ENCODE measurements at places on chromosomes 1 and 21.
A peak's percentile ranks its signal among the peaks of the same experiment; 100 is the strongest.

- DNase-seq: no peak
Observed at GRCh38 chr21:19850157-19850556, 1148.1 kb upstream of the NCAM2 start.

- no peak for DNase-seq
Observed at GRCh38 chr1:89610457-89611011, 22.4 kb upstream of the LRRC8C start.

DNA sequence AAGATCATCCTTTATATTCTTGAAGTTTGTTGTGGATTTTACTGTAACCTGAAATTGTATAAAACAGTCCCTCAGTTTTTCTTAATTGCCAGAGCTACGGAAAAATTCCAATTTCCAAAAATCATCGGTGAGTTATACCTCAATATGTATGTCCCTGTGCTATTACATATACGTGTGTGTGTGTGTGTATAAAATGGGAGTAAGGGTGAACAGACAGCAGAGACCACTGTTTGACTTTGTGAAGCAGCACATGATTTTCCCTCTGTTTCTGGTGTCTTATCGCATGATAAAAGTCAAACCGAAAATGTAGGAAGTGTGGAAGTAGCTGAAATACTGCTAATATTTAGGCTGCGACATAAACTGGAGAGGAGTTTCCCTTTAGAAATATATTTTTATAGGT lies 1.2 kb downstream of the OR2T1 start:
- no peak for DNase-seq

- no peak for DNase-seq
Observed at GRCh38 chr1:39952359-39953110, 2.4 kb upstream of the MFSD2A start.

DNA sequence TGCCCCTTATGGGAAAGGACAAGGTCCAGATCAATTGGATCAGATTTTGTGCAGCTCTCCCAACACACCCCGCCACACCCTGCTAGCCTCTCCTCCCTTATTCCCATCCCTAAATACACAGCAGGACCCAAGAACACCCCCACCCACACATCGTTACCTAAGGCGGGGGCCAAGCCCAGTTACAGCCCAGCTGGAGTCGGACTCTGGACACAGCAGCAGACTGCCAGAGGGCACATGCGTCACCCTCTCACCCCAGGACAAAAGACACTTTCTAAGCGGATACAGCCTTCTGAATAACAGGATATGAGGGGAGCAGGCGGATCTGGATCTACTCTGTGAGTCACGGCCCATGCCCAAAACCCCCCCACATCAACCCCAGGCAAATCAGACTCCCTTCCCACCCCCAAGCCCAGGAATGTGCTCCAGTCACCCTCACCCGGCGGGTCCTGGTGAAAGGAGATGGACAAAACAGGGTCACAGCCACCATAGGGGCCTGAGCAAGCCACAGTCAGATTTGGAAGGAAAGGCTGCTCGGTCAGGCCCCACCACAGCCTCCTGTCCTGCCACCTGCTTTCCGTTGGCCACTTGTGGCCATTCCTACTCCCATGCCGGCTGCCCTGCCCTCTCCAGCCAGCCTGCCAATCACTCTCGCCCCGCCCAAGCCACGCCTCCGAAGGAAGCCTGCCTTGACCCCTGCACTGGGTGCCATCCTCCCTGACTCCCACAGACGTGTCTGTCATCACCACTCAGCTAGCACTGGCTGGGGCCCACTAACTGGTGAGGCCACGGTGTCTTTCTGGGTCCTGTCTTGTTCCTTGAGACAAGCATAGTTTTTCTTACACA lies 4.0 kb downstream of the S100A16 start:
- peak; percentile 56 for DNase-seq

DNA sequence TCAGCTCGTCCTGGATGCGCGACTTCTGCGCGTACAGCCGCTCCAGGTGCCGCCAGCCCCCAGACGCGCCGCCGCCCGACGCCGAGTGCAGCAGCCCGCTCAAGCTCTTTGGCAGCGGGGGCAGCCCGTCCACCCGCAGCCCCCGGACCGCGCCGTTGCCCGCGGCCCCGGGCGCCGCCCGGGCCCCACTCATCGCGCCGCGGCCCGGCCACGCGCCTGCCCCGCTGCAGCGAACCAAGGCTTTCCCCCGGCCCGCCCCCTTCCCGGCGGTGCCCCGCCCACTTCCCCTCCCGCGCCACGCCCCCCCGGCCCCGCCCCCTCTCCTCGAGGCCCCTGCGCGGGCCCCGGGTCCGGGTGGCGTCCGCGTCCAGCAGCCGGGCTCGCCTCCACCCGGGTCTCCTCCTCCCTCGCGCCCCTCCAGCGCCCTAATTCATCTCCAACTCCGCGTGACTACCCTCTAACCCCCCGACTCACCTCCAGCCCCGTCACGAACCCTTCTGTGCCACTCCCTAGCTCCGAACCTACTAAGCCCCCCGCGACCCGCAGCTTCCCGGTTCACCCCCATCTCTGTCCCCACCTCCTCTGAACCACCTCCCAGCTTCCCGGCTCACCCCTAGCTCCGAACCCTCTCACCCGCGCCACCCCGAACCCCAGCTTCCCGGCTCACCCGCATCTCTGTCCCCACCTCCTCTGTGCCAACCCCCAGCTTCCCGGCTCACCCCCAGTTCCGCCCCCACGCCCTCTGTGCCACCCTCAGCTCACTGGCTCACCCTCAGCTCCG lies at the start of gene FAM89A:
TSS of gene FAM89A (minus strand) at position 236 of the 781 bp plus-strand sequence. CDS start at position 193, 43 bp downstream.
- DNase-seq: peak; percentile 25

- DNase-seq: no peak
Observed at GRCh38 chr21:16792101-16792500, 720.7 kb upstream of the CXADR start.

- DNase-seq: no peak
Observed at GRCh38 chr1:200969726-200970561, 53.6 kb downstream of the KIF21B start.

GRCh38 chr1:61370177-61370912 lies 288.0 kb downstream of the NFIA start:
- no peak for DNase-seq

GRCh38 chr1:200224315-200224714 lies 185.5 kb downstream of the ZNF281 start:
- DNase-seq: no peak

- DNase-seq: no peak
Observed at GRCh38 chr1:241654019-241654418, 1.9 kb downstream of the WDR64 start.

DNA sequence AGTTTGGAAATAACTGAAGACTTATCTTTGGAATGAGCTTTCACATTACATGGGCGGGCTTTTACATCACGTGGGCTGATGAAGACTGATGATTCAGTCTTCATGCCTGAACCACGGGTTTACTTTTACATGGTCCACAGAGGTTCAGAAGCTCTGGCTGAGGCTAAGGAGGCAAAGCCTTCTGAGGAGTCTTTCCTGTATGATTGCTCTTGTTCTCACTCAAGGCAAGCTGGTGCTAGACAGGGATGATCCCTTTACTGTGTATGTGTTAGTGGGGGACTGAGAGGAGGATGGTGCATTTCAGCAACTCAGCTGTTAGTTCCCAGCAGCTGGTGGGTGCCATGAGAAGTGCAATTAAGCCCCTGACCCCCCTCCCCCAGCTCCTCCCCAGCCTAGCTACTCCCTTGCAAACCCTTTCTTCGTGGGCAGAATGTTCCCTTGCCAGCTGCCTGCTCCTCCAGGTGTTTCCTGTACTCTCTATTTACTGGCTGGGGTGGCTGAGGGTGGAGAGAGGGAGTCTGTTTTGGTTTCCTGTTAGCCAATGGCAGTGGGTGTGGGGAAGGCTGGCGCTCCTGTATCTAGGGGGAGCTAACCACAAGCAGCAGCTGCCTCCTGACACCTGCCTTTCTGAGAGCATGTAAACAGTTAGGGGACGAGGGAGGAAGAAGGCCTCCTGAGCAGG lies 15.4 kb downstream of the BTG2 start:
- no peak for DNase-seq

DNA sequence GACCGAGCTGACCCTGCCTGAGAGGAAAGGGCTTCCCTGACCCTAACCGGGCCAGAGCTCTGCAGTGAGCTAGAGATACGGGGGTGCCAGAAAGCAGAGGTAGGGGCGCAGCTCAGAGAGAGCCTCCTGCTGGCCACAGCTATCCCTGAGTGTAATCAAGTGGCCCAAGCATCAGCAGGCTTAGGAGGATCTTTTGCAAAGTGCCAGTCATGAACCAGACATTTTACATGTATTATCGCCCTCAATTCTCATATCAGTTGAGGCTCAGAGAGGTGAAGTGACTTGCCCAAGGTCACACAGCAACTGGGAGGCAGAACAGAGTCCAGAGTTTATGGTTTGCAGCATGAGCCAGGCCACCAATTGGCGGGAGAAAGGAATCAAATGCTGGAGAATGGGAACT lies 7.0 kb upstream of the ID3 start:
- DNase-seq: no peak

- no peak for DNase-seq
Observed at GRCh38 chr1:220873087-220873486, 6.2 kb upstream of the HLX start.

GRCh38 chr1:226506921-226507320 lies 41.6 kb upstream of the STUM start:
- DNase-seq: no peak

- no peak for DNase-seq
Observed at GRCh38 chr1:212983482-212983881, 32.2 kb downstream of the ANGEL2 start.

GRCh38 chr1:117231312-117231711 lies 20.6 kb upstream of the VTCN1 start:
- DNase-seq: no peak

DNA sequence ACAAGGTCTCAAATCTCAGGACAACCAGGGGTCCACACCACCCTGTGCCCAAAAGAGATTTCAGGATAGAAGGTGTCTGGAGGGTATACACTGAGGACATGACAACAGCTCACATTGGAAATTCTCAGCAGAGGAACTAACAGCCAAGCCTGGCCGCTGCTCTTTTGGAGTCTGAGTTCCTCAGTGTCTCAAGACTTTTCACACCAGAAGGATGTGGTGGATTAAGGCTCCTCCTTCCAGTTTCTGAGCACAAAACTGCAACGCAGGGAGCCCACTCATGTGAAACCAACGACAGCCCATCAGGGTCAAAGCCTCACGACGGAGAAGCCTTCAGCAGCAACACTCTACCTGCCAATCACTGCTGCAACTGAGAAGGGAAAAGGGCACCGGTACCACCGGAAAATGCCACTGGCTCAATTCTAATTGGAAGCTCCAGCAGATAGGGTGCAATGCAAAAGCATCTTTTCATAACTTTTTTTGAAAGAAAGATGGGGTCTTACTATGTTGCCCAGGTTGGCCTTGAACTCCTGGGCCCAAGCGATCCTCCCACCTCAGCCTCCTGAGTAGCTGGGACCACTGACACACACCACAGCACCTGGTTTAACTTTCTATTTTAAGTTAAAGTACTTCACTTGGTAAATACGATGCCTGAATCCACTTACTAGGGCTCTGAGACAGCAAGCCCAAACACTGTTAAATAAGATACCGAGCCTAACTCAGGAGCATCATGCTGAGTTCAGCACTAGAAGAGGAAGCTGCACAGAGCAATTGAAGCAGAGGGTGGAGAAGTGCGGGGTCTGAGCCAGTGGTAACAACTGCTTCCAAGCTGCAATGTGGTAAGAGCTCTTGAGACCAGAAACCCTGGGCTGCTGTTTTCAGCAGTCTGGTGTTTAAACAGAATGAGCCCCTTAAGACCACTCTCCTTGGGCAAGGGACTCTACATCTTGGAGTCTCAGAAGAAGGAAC lies 7.8 kb downstream of the CAPZB start:
- DNase-seq: no peak

GRCh38 chr1:159987186-159987585 lies 33.1 kb upstream of the SLAMF9 start:
- no peak for DNase-seq

- no peak for DNase-seq
Observed at GRCh38 chr1:39453603-39454002, 37.8 kb upstream of the BMP8A start.

DNA sequence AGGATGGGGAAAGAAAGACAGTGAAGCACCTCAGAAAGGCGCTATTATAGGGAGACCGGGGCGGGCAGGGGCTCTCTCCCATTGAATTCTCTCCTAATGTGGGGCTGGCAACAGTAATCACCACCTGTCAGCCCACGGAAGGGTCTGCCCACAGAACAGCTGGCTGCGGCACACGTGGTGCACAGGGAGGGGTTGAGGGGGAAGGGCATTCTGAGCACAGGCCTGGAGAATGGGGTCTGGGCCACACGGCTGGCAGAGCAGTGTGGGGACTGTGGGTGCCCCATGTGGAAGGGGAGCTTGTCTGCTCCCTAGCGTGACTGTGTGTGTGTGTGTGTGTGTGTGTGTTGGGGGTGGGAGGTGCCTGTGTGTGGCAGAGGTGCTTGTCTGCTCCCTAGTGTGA lies 4.1 kb downstream of the OLFML3 start:
- peak; percentile 50 for DNase-seq

- no peak for DNase-seq
Observed at GRCh38 chr1:12722626-12723025, 6.7 kb downstream of the AADACL3 start.

GRCh38 chr1:245091171-245091621 lies 63.6 kb upstream of the KIF26B start:
- no peak for DNase-seq

DNA sequence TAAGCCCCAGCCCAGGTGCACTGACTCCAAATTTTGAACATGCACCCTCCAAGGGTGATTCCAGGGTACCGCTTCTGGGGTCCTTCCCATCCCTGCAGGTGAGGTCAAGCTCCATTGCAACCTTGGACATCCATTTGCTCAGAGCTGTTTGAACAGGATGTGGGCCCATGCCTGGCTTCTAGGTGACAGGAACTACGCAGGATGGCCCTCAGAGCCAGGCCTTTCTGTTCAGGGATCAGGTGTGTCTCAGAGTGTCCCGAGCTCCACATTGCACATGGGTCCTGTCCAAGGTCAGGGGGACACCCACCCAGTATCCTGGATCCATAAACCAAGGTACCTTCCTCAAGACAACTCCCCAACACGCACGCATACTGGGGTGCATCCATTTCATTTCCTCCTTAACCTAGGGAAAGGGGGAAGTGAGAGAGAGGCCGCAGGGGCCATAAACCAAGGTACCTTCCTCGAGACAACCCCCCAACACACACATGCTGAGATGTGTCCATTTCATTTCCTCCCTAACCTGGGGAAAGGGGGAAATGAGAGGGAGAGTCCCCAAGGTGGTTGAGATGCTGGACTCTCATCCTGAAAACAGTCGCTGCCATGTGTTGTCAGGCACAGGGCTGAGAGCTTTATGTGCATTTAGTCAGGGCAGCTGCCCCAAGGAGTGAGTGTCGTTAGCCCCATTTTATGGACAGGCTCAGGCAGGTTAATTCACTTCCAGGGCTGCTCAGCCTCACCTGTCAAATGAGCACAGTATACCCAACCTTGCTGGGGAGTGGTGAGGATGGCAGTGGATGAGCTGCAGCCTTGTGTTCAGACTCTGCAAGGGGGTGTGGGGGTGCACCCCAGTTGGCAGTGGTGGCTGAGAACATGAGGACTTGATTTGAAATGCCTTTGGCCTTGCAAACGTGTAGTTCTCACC lies 2.1 kb downstream of the SLC66A1 start:
- DNase-seq: no peak
